ENCODE measurements at places on chromosomes 2 and 18. TPM values are rescaled to one million over a fixed set of nuclear protein-coding genes. Genes with fewer than 3 reads are reported as not detected.

- H3K4me1 ChIP-seq = peaks cover 10% of the 10 kb centered on the region
- H3K27ac ChIP-seq = no peak overlapping the region
- peaks cover 14% of the 10 kb centered on the region for H3K27me3 ChIP-seq
- no peaks in the 10 kb centered on the region for H3K36me3 ChIP-seq
- DNase-seq = no peak
These were observed 141.7 kb downstream of the RTN4 start for GRCh38 chr2:54908591-54908990.

DNA sequence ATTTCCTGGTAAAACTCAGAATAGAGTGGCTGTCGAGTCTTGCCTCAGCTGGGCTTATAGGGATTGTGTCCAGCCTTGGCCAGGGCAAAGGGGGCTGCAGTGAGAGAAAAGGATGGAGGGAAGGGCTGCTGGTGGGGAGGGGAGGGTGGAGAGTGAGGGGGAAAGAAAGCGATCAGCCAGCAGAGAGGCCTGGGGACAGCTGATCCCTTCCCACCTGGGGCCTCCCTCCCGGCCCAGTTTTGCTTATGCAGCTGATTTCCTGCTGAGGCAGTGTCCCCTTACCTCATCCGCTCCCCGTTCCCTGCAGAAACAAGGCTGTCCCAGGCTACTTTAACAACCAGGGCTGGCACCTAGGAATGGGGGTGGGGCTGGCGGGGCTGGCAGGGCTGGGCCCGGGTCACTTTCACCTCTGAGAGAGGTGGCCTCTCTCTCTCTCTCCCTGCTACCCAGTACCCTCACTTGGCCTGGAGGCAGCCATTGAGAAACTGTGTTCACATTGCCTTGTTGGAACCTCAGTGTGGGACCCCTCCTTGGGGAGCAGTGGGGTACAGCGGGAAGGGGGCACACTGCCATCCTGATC, 12.2 kb upstream of the GMPPA start:
- H3K4me3 ChIP-seq = no peak overlapping the region
- no peaks in the 10 kb centered on the region for H3K36me3 ChIP-seq

The MC4R gene
- total RNA-seq = not detected

DNA sequence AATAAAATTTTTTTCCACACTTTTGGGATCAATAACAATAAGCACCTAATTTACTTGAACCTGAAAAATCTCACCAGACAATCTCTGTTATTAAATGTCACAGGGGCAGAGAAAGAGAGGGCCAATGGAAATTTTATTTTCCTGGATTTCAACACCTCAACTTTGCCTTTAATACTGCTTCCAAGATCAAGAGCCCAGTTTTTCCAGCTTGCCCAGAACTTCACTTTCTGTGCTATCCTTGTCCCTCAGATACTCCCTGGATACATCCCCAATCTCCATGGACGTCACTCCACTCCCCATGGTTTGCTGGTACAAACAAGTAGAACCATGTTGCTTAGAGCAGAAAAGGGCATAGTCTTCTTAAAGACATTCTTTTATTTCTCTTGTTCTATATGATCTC, 29.3 kb upstream of the PID1 start:
- H3K4me1 ChIP-seq = no peaks in the 10 kb centered on the region
- H3K4me3 ChIP-seq = no peak overlapping the region
- H3K27me3 ChIP-seq = no peaks in the 10 kb centered on the region
- DNase-seq = no peak
- H3K36me3 ChIP-seq = no peaks in the 10 kb centered on the region

The SOX11 gene
- not detected for total RNA-seq

DNA sequence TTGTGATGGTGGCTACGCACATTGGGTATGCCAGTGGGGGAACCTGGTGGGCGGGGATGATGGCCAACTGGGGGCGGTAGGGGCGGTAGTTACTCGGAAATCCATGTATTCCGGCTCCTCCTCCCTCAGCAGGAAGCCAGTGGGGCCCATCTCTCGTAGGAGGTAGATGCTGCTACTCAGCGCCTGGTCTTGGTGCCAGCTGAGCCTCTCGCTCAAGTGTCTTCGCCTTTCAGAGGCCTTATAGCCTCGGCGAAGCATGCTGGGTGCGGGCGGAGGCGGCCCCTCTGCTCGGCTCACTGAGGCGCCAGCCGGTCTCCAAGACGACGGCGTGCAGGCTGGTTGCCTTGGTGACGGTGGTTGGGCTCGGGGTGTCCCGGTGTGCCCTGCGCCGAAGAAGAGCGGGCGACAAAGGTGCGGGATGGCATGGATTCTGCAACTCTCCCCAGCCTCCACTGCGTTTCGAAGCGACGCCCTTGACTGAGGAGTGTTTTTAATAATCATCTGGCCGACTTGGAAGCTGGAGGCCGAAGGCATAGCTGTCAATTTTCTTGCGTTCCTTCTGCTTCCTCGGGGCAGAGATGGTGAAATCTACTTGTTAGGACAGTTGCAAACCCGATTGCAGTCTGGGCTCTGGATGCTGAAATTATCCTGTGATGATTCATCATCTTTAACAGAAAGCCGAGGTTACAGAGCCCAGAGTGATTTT, at the start of gene ZSWIM2:
TSS of gene ZSWIM2 (minus strand) at position 298 of the 706 bp plus-strand sequence. CDS start at position 258, 40 bp downstream.
- no peaks in the 10 kb centered on the region for H3K36me3 ChIP-seq
- peaks cover 20% of the 10 kb centered on the region for H3K27me3 ChIP-seq
- peak; percentile 11 for DNase-seq
- no peak within 1 kb of the TSS for H3K27ac ChIP-seq
- H3K4me1 ChIP-seq = peaks cover 7% of the 10 kb centered on the region

DNA sequence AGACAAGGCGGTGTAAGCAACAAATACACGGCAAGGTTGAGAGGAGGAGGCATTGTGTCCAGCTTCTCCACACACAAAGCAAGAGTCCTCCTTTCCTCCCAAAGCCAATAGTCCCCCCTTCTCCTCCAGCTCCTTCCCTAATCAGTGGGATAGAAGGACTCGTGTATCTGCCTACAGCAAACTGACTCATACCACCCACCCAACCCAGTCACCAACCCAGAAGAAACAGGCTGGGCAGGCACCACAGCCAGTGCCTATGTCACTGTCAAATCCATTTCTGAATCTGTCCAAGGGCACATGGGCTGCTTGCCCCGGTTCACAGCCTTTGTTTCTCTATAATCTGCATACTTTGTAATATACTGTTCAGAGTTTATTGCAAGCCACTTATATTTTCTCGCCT, 19.2 kb upstream of the NMS start:
- no peaks in the 10 kb centered on the region for H3K4me1 ChIP-seq
- DNase-seq = no peak
- H3K27me3 ChIP-seq = no peaks in the 10 kb centered on the region
- H3K27ac ChIP-seq = no peak overlapping the region

DNA sequence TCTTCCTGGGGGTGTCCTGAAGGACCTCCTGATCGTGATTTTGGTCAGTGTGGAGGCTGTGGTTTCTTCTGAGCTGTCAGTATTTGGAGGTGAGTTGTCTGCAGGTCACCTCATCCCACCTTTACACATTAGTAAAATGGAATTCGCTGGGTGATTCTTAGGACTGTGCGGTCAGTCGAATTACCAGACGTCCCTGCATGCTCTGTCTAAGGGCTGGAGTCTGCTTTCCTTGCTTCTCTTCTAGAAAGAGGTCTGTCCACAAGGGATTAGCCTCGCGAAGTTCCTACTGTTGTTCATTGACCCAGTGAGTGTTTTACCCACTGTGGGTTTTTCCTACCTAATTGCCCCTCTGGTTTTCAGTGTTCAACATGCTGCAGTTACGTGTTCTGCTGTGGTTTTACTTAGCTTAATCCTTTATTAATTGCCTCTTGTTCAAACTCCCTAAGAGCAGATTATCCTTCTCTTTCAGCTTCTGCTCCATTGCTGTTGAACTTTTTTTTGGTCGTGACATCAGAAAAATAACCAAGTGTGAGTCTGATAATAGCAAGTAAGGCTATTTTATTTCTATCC, 183.4 kb downstream of the NEDD4L start:
- no peak for DNase-seq
- no peak overlapping the region for H3K4me3 ChIP-seq
- no peak overlapping the region for H3K27ac ChIP-seq
- H3K27me3 ChIP-seq = peaks cover 4% of the 10 kb centered on the region
- H3K4me1 ChIP-seq = peaks cover 3% of the 10 kb centered on the region

- no peaks in the 10 kb centered on the region for H3K4me1 ChIP-seq
- H3K27me3 ChIP-seq = no peaks in the 10 kb centered on the region
- no peak overlapping the region for H3K4me3 ChIP-seq
- H3K27ac ChIP-seq = no peak overlapping the region
- no peaks in the 10 kb centered on the region for H3K36me3 ChIP-seq
These were observed 87.1 kb downstream of the RTP5 start for GRCh38 chr2:241956521-241957110.

DNA sequence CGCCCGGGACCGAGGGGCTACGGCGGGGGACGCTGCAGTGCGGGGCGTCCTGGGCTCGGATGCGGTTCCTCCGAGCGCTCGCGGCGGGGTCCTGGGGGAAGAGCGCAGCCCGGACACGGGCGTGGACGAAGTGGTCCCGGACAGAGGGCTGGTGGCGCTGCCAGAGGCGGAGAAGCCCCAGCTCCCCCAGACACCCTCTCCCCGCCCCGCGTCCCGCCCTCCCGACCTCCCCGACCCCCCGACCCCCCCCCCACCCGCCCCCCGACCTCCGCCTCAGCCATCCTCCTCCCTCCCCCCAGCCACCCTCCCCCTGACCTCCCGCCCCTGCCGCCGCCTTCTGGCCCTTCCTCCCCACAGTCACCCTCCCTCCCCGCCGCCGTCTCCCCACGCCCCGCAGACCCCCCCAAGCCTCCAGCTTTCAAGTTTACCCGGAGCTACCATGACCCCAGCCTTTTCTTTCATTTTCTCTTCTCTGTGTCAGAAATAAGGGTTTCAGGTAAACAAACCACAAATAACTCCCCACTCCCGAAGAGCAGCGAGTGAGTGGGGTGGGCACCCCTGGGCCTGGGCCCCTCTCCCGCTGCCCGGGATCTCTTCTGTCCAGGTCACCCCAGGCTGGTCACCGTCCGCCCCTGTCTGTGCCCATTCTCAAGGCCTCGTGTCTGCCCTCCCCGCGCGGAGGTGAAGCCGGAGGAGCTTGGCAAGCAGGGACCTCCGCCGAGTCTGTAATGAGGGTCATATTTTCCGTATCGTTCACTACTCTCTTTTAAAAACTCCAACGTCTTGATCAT, 5.1 kb downstream of the NFATC1 start:
- H3K4me3 ChIP-seq = peak overlapping the region; percentile 82
- no peak for DNase-seq
- no peaks in the 10 kb centered on the region for H3K27me3 ChIP-seq
- H3K27ac ChIP-seq = peak overlapping the region; percentile 96
- H3K4me1 ChIP-seq = peaks cover 53% of the 10 kb centered on the region

The EGR4 gene
- total RNA-seq = 0.46 TPM

DNA sequence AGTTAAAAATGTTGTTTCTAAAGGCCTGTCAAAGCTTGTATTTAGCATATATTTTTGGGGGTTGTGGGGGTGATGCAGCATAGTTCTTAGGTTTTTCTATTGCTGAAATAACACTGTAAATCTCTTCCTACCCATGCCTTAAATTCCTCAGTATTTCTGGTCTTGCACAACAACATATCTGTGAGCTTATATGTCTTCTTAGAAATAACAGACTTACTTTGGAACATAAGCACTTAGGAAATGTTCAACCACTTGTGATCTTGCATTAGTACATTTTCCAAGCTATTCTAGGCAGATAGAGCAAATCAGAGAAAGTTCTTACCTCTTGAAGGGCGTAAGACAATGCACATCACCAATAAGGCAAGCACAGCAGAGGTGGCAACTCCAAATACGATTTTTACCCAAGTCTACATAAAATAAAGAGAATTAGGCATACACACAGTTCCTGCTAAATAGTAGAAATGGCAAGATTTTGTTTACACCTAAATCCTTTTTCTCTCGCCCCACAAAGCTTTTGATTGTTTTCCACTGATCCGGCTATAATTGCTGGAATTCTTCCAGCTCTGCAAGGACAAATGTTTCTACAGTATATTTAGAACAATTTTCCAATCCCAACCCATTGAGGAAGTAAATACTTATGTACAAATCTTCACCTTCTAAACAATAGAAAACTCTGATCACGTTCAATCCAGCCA, 512 bp downstream of the FAP start:
- DNase-seq = no peak
- H3K4me1 ChIP-seq = no peaks in the 10 kb centered on the region
- no peaks in the 10 kb centered on the region for H3K36me3 ChIP-seq

DNA sequence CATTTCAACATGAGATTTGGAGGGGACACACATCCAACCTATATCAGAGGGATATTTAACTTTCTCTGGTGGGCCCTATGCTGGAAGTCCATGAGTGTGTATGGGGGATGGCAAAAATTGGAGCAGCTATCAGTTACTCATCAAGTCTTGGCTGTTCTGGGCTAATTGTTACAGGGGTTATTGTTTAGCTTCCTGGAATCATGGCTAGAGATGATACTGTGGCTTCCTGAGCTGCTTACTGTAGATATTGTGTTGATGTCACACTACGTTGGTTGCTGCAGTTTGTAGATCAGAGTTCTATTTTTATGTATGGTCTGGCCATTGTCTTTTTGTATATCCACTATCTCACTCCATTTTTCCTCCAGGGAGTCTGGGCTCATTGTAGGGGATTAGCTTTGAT, 20.9 kb upstream of the IL1R2 start:
- H3K36me3 ChIP-seq = no peaks in the 10 kb centered on the region
- H3K4me3 ChIP-seq = no peak overlapping the region
- peaks cover 6% of the 10 kb centered on the region for H3K4me1 ChIP-seq
- H3K27ac ChIP-seq = no peak overlapping the region

The ALPI gene
- not detected for total RNA-seq

GRCh38 chr2:237581751-237582746, 8.5 kb downstream of the RAB17 start:
- no peak overlapping the region for H3K27ac ChIP-seq
- H3K36me3 ChIP-seq = no peaks in the 10 kb centered on the region
- peaks cover 6% of the 10 kb centered on the region for H3K27me3 ChIP-seq
- DNase-seq = peak; percentile 23
- no peaks in the 10 kb centered on the region for H3K4me1 ChIP-seq

- H3K27me3 ChIP-seq = no peaks in the 10 kb centered on the region
- no peaks in the 10 kb centered on the region for H3K36me3 ChIP-seq
- H3K4me1 ChIP-seq = no peaks in the 10 kb centered on the region
- DNase-seq = no peak
These were observed 125.6 kb downstream of the CTNNA2 start for GRCh38 chr2:79638410-79638809.

- H3K27ac ChIP-seq = no peak overlapping the region
- no peaks in the 10 kb centered on the region for H3K4me1 ChIP-seq
- no peaks in the 10 kb centered on the region for H3K36me3 ChIP-seq
- H3K4me3 ChIP-seq = no peak overlapping the region
These were observed 6.0 kb downstream of the LHCGR start for GRCh38 chr2:48749291-48750127.

- no peak overlapping the region for H3K4me3 ChIP-seq
- no peaks in the 10 kb centered on the region for H3K4me1 ChIP-seq
- peaks cover 7% of the 10 kb centered on the region for H3K27me3 ChIP-seq
- no peak overlapping the region for H3K27ac ChIP-seq
- DNase-seq = no peak
These were observed 69.1 kb upstream of the FOXI3 start for GRCh38 chr2:88521445-88522073.

The ZNF532 gene
- total RNA-seq = 4.3 TPM

- no peaks in the 10 kb centered on the region for H3K4me1 ChIP-seq
- no peak overlapping the region for H3K4me3 ChIP-seq
- no peak overlapping the region for H3K27ac ChIP-seq
- no peaks in the 10 kb centered on the region for H3K36me3 ChIP-seq
These were observed 22.6 kb upstream of the DYTN start for GRCh38 chr2:206740800-206741199.

The KHK gene
- total RNA-seq = 12.3 TPM

- H3K27ac ChIP-seq = no peak overlapping the region
- no peak for DNase-seq
- H3K36me3 ChIP-seq = no peaks in the 10 kb centered on the region
- no peak overlapping the region for H3K4me3 ChIP-seq
- H3K4me1 ChIP-seq = no peaks in the 10 kb centered on the region
- peaks cover 4% of the 10 kb centered on the region for H3K27me3 ChIP-seq
These were observed 106.5 kb downstream of the SEPTIN10 start for GRCh38 chr2:109507217-109507616.

The RAB6C gene
- total RNA-seq = not detected

The TDRD15 gene
- total RNA-seq = not detected

Measured in activated T-helper 2 cell treated with anti-CD3 and anti-CD28 coated beads, Interferon-gamma antibody, Interleukin-2, Interleukin-4, amounts not matched to agents 10 μg/mL and 5 μg/mL and 100 μg/mL, durations not matched to agents 14 hours and 24 hours and 36 hours (primary cell).